Keratinocyte (primary cell): ENCODE measurements at places on chromosomes 3 and 15. TPM values are rescaled to one million over a fixed set of nuclear protein-coding genes. Genes with fewer than 3 reads are reported as not detected.

DNA sequence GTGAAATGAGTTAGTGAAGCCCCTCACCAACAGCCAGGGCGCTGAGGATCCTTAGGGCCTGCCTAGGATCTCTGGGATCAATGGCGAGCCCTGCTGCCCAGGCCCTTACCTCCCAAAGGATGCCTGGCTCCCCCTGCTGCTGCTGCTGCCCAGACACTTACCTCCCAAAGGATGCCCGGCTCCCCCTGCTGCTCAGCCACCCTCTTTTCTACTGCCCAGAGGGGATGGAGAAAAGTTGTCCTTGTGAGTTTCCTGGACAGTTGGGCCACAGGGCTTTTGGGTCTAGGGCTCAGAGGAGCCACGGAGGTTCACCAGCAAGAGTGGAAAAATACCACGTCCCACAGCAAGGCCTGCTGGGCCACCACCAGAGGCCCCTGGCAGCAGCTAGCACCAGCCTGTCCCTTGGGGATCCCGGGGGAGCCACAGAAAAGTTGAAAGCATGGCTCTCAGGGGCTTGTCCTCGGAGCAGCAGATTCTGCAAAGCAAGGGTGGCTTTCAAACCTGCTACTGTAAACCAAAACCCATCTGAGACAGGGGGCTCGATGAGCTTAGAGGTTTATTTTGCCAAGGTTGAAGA is 59.4 kb downstream of the SLC6A6 start:
- H3K27ac ChIP-seq = no peak overlapping the region
- no peaks in the 10 kb centered on the region for H3K4me1 ChIP-seq
- H3K36me3 ChIP-seq = peaks cover 4% of the 10 kb centered on the region
- DNase-seq = no peak
- no peak overlapping the region for H3K4me3 ChIP-seq
- no peaks in the 10 kb centered on the region for H3K27me3 ChIP-seq

DNA sequence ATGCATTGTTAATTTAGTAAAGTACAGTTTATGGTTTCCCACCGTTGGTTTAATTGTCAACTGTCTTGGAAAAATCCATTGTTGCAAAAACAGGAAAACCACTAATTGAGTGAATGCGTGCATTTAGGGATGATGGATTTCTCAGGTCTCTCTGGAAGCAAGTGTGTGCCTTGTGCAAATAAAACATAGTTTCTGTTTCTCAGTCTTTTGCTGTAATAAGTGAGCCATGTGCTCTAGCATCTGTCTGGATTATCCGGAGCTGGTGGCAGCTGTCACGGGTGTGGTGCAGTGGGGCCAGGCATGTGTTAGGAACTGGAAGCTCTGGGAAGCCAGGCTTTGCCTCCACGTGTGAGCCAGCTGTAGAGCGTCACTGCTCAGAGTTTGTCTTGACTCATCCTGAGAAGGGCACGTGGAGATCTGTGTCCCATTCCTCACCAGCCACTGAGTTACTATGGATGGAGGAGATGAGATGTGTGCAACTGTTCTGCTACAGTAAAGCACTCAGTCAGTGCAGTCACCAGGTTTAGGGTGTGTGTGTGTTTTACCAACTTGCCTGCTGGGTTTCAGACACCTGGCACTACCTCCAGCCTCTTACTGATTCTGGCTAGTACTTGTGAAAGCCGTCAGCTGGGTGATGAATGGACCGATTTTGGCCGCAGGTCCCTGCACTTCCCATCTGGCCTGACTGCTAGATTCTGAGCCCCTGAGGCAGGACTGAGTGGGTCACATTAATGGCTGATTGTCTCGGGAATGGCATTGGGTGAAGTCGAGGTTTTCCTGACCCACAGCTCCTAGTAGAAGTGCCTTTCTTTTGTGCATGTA is 7.2 kb downstream of the APBA2 start:
- no peak overlapping the region for H3K27ac ChIP-seq
- no peaks in the 10 kb centered on the region for H3K36me3 ChIP-seq
- DNase-seq = no peak

GRCh38 chr3:119352863-119353527 is 58.8 kb downstream of the ARHGAP31 start:
- H3K27ac ChIP-seq = no peak overlapping the region
- DNase-seq = no peak
- H3K36me3 ChIP-seq = no peaks in the 10 kb centered on the region
- no peak overlapping the region for H3K4me3 ChIP-seq
- H3K27me3 ChIP-seq = no peaks in the 10 kb centered on the region

- H3K27me3 ChIP-seq = no peaks in the 10 kb centered on the region
- peaks cover 5% of the 10 kb centered on the region for H3K36me3 ChIP-seq
- no peak overlapping the region for H3K4me3 ChIP-seq
- DNase-seq = no peak
- H3K4me1 ChIP-seq = no peaks in the 10 kb centered on the region
- H3K27ac ChIP-seq = no peak overlapping the region
Observed at GRCh38 chr3:99741588-99741987, 76.1 kb upstream of the CMSS1 start.

DNA sequence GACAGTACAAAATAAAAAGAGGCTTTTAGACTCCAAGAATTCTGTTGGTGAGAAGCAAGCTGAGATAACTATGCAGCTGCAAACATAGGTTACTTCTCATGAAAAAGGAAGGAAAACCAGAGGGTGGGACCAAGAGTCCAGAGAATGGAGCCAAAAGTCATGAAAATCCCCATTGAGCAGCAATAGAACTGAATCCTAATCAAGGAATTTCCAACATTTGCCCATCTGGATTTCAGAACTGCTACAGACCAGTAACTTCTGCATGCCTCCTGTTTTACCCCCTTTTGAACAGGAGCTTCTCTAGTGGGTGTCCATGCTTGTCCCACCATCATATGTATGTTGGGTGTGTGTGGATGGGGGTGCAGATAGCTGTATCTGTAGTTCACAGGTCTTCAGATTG is 33.6 kb upstream of the BNC1 start:
- no peak for DNase-seq
- H3K36me3 ChIP-seq = no peaks in the 10 kb centered on the region
- H3K4me1 ChIP-seq = peaks cover 30% of the 10 kb centered on the region
- H3K4me3 ChIP-seq = no peak overlapping the region
- H3K27me3 ChIP-seq = no peaks in the 10 kb centered on the region

GRCh38 chr3:123805504-123805903 is 78.6 kb downstream of the MYLK start:
- no peaks in the 10 kb centered on the region for H3K36me3 ChIP-seq
- DNase-seq = no peak
- no peak overlapping the region for H3K27ac ChIP-seq

DNA sequence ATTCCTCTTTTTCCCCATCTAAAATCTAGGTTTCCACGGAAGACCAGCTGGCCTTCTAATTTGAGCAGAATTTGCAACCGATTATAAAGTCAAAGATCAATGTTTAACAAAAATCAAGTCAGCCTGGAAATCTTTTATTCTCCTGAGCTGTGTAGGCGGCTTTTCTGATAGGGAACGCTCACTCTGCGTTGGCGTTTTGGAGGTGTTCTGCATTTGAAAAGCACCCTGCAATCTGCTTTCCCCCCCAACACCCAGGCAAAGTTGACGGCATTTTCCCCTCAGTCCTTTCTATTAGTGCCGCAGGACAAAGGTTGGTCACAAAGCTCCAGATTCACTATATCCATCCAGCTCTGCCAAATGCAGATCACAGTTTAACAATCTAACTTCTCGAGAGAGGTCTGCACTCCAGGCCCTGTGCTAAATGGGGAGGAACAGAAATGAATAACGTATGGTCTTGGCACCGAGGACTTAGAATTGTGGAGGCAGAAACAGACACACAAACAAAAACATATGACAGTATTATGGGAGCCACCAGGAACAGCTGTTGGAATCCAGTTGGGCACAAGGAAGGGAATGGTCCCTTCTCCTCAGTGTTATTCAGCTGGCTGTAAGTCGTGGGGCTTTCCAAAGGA is 50.4 kb upstream of the LARS2 start:
- no peak for DNase-seq
- no peak overlapping the region for H3K4me3 ChIP-seq
- no peaks in the 10 kb centered on the region for H3K4me1 ChIP-seq
- H3K27me3 ChIP-seq = peaks cover 8% of the 10 kb centered on the region

GRCh38 chr15:88852476-88852875 is 42.9 kb downstream of the HAPLN3 start:
- DNase-seq = no peak
- no peak overlapping the region for H3K4me3 ChIP-seq
- H3K27me3 ChIP-seq = peaks cover 2% of the 10 kb centered on the region
- H3K27ac ChIP-seq = no peak overlapping the region
- H3K36me3 ChIP-seq = no peaks in the 10 kb centered on the region
- no peaks in the 10 kb centered on the region for H3K4me1 ChIP-seq

DNA sequence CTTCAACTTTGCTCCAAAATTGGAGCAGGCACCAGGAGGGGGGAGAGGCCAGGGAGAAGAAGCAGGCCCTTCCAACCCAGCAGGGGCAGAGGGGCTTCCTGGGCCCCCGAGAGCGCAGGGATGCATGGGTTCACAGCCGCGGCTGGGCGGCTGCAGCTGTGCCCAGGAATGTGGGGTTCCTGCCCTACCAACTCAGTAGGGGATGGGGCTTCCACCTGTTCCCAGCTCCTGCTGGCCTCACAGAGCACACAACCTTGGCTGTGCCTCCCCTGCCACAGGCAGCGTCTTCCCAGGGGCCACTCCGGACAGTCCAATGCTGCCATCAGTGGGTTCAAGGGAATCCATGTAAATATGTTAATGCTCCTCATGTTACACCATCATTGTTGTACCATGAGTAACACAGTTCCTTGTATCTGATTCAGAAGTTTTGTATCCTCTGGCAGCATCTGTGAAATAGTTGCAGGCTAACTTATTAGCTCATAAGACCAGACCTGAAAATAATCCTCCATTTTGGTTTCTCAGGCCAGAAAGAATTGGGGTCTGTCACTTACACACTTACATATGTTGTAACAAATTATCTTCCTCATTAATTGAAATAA is 12.1 kb upstream of the SIAH2 start:
- H3K36me3 ChIP-seq = no peaks in the 10 kb centered on the region
- no peak overlapping the region for H3K27ac ChIP-seq
- H3K27me3 ChIP-seq = no peaks in the 10 kb centered on the region
- no peak for DNase-seq
- H3K4me3 ChIP-seq = no peak overlapping the region

GRCh38 chr15:96186105-96186504 is 144.4 kb upstream of the NR2F2 start:
- H3K27ac ChIP-seq = no peak overlapping the region
- H3K36me3 ChIP-seq = no peaks in the 10 kb centered on the region
- no peak for DNase-seq
- H3K27me3 ChIP-seq = no peaks in the 10 kb centered on the region

GRCh38 chr3:112751061-112751460 is 95.6 kb downstream of the CD200R1L start:
- no peaks in the 10 kb centered on the region for H3K27me3 ChIP-seq
- no peaks in the 10 kb centered on the region for H3K36me3 ChIP-seq
- no peak overlapping the region for H3K4me3 ChIP-seq
- H3K4me1 ChIP-seq = no peaks in the 10 kb centered on the region
- DNase-seq = no peak

DNA sequence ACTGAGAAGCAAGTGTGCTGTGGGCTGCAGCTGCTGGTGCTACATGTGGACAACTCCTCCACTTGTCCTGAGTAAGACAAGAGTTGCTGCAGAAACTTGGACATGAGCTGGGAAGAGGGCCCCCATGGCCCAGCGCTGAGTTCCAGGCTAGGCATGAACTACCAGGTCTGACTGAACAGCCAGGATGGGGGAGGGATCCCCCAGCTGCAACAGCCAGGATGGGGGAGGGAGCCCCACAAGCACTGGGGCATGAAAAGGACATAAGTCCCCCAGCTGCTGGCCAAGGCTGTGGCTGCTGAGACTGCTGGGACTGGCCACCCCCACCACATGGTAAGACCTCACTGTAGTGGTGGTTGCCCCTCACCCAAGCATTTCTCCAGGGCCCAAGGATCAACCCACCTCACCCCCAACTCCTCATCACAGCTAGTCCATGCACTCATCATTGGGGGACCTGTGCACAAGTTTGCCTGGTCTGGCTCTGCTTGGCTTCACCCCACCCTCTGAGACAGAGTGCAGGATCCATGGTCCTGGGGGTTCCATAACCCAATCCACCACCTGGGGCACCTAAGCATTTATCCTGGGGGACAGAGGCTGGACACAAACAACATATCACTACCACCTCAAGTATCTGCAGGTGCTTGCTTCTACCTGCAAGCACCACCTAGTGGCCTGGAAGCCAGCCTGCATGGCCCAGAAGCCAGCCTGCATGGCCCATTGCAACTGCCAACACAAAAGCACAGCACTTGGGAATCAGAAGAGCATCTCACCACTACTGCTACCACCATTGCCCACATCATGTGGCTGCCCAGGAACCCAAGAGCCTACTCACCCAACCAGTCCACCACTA is 84.5 kb upstream of the STT3B start:
- H3K4me1 ChIP-seq = no peaks in the 10 kb centered on the region
- no peaks in the 10 kb centered on the region for H3K36me3 ChIP-seq
- H3K27me3 ChIP-seq = no peaks in the 10 kb centered on the region

GRCh38 chr3:126540342-126540849 is 16.4 kb downstream of the CHST13 start:
- H3K4me3 ChIP-seq = no peak overlapping the region
- no peak overlapping the region for H3K27ac ChIP-seq
- H3K4me1 ChIP-seq = peaks cover 11% of the 10 kb centered on the region
- peak; percentile 33 for DNase-seq

- peaks cover 14% of the 10 kb centered on the region for H3K36me3 ChIP-seq
- no peaks in the 10 kb centered on the region for H3K27me3 ChIP-seq
- peaks cover 3% of the 10 kb centered on the region for H3K4me1 ChIP-seq
- H3K27ac ChIP-seq = no peak overlapping the region
- no peak overlapping the region for H3K4me3 ChIP-seq
Observed at GRCh38 chr15:64070965-64071851, 22.4 kb downstream of the CIAO2A start.

DNA sequence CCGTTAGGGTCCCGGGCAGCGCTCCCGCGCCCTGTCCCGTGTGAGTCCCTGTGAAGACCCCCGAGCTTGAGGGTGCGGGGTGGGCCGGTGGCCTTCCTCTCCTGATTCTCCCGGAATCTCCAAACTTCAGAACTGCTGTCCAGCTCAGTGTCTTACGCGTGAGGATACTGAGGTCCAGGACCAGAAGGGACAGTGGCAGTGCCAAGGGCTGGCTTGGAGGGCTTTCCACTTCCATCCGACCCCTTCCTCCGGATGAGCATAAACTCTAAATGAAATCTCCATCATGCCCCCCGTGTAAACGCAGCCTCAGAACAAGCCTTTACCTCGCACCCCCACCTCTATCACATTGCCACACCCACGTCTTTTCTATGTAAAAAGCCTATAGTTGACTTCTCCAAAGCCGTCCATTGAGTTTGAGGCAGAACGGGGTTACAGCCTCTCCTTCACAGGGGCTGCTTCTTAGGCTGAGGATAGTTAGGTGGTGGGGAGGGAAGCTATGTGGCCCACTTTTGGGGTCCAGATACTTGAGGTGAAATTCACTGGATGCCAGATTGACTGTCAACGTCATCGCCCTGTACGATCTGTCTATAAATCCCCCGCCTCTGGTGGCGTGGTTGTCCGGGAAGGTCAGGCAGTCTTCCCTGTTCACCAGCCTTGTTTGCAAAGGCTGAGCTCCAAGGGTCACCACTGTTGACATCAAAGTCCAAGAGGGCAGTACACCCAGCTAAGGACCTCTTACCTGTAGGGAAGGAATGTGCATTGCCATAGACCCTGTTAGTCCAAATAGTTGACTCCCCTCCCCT is 1.1 kb downstream of the EDEM1 start:
- peak overlapping the region; percentile 95 for H3K27ac ChIP-seq
- peak overlapping the region; percentile 76 for H3K4me3 ChIP-seq
- DNase-seq = no peak
- H3K4me1 ChIP-seq = peaks cover 35% of the 10 kb centered on the region
- H3K36me3 ChIP-seq = peaks cover 11% of the 10 kb centered on the region

CLDN16 gene
- 0.52 to 2.6 TPM (median 0.88 TPM) in 3 replicates for polyA plus RNA-seq

ACP3 gene
- polyA plus RNA-seq = 0.51 to 1.3 TPM (median 1.0 TPM) in 3 replicates

NPAP1 gene
- not detected in 3 replicates for polyA plus RNA-seq

PEX5L gene
- polyA plus RNA-seq = 0.54 to 0.92 TPM (median 0.68 TPM) in 3 replicates

CAMKV gene
- polyA plus RNA-seq = not detected in 3 replicates

MST1R gene
- polyA plus RNA-seq = 106 to 161 TPM (median 110 TPM) in 3 replicates

GJD2 gene
- polyA plus RNA-seq = not detected in 3 replicates

ATG3 gene
- polyA plus RNA-seq = 35.5 to 61.3 TPM (median 38.6 TPM) in 3 replicates

SLC6A1 gene
- not detected in 3 replicates for polyA plus RNA-seq

TMC3 gene
- polyA plus RNA-seq = not detected in 3 replicates
